ENCODE measurements at places on chromosomes 1 and 21. TPM values are rescaled to one million over a fixed set of nuclear protein-coding genes. Genes with fewer than 3 reads are reported as not detected.

GRCh38 chr1:19893687-19894086 lies 11.5 kb downstream of the OTUD3 start:
- DNase-seq = no peak

Gene SLC1A7
- total RNA-seq = not detected

DNA sequence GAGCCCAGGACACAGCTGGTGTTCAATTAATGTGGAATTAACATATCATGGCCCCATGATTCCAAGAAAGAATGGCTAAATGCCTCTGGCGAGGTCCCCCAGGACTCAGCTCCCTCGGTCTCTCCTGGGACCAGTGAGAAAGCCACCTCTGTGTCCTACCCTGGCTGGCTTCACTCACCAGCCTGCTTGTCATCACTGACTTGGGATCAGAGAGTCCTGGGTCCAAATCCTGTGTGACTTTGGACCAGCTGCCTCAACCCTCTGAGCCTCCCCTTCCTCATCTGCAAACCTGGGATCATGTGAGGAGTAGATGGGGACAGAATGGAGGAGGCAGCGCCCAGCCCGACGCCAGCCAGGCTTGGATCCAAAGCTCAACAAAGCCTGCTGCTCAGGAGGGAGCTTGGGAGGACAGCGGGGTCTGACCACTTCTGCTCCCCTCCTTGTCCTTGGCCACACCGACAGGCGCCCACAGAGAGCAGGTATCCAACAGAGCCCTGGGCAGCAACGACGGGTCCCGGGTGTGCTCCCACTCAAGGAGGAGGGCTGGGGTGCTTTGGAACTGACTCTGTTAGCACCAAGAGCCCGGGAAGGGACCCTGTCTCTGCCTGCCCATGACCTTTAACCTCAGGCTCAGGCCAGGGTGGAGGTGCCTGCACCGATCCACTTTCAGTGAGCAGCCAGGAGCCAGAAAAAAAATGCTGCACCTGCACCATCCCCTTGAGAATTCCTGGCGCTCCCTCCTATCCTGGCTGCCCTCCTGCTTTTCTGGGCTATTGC lies 3.2 kb downstream of the SH2D5 start:
- no peak for DNase-seq

DNA sequence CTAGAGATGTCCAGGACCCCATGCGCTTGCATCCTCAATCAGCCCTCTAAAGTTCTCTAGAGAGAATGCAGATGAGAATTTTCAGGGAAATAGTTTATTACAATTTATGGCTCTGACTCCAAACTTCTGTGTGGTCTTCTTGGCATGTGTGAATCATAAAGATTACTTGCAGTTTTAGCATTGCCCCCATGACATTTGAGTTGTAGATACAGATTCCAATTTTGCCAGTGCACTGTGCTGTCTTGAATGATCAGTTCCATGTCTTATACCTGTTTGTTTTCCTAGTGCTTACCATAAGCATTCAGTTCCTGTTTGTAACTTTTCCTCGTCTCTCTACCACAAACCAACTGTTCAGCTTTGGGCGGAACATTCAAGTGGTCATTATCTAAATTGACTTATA lies 4.8 kb downstream of the KRTAP21-3 start:
- no peak for DNase-seq

DNA sequence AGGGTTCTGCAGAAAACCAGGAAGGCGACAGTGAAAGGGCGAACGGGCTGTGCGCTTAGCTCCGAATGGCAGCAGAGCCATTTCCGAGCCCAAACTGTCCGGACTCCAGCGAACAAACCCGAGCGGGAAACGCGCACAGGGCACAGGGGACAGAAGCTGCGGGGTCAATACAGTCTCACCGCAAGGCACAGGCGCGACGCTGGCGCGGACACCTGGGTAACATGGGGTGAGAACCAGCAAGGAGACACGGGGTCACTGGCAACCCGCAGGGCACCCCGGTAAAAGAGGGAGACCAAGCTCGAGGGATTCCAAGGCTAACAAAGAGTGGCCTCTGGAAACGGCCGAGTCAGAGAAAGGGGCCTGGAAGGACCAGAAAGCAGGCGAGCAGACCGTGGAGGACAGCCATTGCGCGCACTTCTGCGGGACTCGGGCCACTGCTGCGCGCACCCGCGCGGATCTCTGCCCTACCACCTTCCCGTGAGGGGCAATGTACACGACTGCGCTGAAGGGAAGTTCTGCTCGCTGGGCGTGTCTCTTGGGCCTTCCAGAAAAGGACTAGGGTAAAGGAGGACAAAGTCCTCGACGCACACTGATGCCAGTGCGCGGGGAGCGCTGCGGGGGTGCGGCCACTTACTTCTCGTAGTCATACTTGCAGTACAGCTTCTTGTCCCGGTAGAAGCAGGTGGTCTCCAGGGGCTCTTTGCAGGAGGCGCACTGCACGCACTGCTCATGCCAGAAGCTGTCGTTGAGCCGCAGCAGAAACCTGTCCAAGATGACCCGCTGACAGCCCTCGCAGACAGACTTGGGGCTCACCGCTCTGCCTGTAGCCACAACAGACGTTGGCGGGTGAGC lies 3.8 kb downstream of the LMX1A start:
- peak; percentile 56 for DNase-seq

DNA sequence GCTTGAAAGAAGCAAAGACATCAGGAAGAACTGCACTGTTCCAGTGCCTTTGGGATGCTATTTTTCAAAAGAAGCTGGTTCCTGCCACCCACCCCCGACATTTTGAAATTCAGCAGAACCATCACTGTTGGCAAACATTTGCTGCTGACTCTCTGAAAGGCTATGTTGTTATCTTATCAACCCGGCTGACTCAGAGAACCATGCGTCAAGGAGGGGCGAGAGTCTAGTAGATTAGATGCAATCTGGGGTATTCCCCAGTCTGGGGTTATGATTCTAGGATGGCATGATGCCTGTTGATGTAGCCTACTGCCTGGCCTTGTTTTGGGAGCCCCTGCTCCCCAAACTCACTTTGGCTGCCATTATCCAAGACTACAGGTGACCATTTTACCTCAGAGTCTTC lies 267.8 kb upstream of the RUNX1 start:
- no peak for DNase-seq

- no peak for DNase-seq
Measured at GRCh38 chr1:7572654-7573152, 198.4 kb upstream of the VAMP3 start.

DNA sequence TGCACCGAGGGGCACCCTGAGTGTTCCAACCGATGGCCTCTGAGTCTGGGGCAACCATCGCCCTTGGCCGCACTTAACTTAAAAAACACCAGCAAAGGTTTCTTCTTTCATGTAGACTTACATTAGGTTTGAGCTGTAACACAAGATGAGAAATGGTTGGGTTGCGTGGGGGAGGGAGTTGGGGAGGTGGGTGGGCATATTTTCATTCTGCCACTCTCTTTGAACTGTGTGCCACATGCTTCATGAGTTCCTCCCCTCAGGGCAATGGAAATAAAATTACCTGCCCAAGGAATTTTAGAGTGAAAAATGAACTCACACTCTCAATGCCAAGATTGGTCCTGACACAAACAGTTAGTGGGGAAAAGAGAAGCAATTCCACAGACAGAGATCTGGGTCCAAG lies 430.1 kb upstream of the USP24 start:
- DNase-seq = peak; percentile 65

Gene CHRM3
- 2.9 TPM for total RNA-seq

Gene UBQLN4
- total RNA-seq = 24.5 TPM

DNA sequence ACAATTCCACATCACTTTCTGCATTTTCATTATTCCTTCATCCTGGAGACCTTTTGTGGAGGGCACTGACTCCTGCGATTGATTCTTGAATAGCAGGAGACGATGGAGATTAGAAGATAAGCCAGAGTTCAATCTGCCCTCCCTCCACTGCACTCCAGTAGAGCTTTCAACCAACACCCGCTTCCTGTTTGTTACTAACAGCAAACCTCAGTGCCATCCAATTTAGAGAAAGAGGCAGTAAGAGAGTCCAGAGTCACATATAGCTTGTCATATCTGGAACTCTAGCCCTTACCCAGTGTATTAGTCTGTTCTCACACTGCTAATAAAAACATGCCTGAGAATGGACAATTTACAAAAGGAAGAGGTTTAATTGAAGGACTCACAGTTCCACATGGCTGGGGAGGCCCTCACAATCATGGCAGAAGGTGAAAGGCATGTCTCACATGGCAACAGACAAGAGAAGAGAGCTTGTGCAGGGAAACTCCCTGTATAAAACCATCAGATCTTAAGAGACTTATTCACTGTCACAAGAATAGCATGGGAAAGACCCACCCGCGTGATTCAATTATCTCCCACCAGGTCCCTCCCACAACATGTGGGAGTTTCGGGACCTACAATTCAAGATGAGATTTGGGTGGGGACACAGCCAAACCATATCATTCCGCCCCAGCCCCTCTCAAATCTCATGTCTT lies 55.9 kb downstream of the PCBP3 start:
- DNase-seq = no peak

Gene PPM1J
- 2.0 TPM for total RNA-seq

DNA sequence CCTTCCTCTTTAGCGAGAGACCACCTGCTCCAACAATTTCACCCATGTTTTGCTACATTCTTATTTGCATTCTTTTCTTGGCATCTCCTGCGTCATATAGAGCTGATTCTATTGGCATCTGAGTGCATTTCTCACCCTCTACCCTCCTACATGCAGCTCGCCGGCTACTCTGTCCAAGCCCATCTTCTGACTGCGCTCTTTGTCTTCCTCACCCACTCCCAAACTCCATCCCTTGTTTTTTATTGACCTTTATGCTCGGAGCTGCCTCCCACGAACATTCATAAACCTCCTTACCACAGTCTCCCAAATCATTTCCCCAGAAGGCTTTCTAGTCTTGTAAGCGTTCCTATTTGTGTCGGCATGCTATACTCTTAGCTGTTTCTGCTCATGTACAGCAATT lies 33.6 kb upstream of the FMN2 start:
- no peak for DNase-seq

GRCh38 chr1:100597784-100598183 lies 59.8 kb downstream of the GPR88 start:
- DNase-seq = peak; percentile 46

- no peak for DNase-seq
Measured at GRCh38 chr1:113451710-113452109, 61.4 kb downstream of the MAGI3 start.

Gene S100A16
- 119 TPM for total RNA-seq

DNA sequence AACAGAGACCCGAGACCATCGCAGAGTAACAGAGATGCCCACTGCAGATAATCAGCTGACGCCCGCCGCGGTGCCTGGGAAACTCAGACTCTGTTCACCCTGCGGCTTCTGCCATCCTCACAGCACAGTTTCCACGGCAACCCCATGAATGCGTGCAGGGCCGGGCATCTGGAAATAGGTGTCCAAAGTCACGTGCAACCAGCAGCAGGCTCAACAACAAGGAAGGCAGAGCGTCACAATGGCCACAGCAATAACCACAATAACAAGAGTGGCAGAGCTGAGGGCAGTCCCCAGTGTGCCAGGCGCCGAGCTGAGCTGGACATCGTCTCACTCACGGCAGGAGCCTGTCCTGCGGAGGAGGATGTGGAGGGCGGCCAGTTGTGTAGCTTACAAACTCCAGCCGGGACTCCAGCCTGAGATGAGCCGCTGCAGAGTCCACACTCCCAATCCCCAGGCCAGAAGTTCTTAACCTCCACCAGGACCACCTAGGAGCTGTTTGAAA lies 102.0 kb downstream of the CRYAA start:
- DNase-seq = no peak

Gene PTPRC
- 60.2 TPM for total RNA-seq

Gene ARV1
- 21.1 TPM for total RNA-seq

DNA sequence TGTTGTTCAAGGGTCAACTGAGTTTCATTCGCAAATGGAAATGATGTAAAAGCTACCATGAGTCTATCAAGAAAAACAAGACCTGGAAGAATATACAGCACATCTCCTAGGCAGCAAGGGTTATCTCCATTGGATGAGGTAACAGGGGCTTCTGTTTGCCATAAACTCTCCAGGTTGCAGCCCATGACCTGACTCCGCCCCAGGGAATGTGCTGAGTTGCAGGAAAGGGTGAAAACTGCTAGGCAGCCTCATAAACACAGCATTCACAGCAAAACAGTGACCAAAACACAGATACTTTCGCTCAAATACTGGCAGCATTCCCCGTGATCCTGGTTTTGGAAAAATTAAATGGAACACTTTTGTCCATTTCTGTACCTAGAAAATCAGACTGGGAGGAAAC lies 20.2 kb upstream of the ACTA1 start:
- peak; percentile 49 for DNase-seq

GRCh38 chr1:156738407-156738806 lies 2.5 kb downstream of the MRPL24 start:
- DNase-seq = no peak

DNA sequence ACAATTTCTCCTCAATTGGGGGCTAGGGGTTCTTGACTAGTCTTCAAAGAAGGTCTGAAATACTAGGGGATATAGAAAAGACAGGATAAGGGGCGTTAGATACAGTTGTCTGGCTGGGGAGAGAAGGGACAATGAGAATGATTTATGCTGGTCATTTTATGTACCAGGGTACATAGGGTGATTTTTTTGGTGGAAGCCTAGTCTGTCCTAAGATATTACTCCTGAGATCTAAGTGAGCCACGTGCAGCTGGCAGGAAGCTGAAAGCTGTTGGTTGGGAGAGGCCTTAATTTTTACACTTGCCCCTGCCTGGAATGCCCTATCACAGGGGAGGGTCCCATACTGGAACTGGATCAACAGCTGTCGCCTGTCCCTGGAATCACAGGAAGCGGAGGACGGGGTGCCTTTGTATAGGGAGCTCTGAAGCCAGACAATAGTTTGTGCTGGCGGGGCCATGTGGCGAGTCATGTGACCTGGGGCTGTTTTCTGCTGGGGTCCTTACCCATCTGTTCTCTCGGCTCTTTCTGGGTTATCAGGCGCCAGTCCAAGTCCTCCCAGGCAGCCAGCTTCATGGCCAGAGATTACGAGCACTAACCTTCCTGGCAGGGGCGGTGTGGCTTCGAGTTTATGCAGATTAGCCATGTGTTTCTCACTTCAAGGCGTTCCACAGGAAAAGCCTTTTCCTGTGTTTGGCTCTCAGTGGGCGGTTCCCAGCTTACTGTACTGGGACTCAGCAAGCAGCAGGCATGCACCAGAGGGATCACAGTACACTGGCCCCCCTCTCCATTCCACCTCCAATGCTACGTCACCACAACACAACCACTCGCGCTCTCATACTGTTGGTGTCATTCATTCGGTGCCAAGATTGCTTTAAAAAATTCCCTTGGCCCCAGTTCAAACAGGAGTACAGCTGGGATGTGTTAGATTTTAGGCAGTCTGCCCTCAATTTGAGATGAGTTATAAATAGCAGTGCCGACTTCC lies 27.5 kb downstream of the ARID1A start:
- DNase-seq = peak; percentile 97

- no peak for DNase-seq
Measured at GRCh38 chr1:111441573-111442192, 7.4 kb downstream of the WDR77 start.
